Stimulated activated CD8-positive, alpha-beta memory T cell treated with anti-CD3 and anti-CD28 coated beads, Interleukin-7, amount 100 ng/mL, for 1 hour (primary cell): ENCODE measurements at places on chromosomes 3 and 15.

GRCh38 chr15:56036546-56037067 lies 43.2 kb upstream of the NEDD4 start:
- DNase-seq = no peak

GRCh38 chr3:111326144-111326995 lies 215.6 kb upstream of the CD96 start:
- no peak for DNase-seq

DNA sequence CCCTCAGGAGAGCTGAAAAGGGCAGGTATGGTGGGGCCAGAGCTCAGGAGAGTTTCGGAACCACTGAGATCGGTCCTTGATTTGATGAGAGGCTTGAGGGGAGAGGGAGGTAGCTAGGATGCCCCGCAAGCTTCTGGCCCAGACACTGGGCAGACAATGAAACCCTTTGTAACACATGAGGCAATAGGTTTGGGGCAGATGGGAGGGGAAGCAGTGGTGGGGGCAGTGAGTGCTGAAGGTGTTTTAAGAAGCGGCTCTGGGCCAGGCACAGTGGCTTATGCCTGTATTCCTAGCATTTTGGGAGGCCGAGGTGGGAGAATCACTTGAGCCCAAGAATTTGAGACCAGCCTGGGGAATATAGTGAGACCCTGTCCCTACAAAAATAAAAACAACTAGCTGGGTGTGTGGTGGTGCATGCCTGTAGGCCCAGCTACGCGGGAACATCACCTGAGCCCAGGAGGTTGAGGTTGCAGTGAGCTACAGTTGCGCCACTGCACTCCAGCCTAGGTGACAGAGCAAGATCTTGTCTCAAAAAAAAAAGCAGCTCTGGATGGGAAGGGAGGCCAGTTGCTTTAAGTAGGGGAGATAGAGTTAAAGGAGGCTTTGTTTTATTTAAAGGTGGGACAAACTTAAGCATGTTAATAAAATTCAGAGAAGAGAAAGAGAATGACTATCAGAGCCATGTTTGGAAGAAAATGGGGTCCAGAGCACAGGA lies 9.6 kb upstream of the SNX22 start:
- no peak for DNase-seq

DNA sequence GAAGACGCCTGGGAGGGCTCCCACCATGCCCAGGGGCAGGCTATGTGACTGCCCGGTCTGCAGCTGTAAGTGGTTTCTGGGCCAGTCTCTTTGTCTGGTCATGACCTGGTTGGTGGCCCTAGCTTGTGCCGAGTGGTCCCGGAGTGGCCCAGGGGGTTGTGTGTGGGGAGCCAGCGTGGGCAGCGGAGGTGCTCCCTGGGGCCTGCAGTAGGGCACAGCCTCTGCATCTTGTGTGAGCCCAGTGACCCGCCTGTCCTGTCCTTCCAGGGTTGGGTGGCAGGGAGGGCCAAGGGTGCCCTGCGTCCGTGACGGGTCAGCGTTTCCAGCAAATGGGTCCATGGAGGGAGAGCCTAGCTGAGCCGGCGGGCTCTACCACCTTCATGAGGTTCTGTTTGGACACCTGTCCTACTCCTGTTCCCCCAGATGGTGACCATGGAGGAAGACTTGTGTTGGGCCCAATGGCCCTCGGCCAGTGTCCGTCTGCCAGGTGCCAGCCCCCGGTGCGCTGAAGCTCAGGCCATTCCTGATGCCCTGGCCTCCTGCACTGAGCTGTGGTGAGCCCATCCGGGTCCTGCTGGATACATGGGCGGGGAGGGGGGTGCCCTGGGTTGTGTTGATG lies 215.4 kb downstream of the SNRPN start:
- no peak for DNase-seq

DNA sequence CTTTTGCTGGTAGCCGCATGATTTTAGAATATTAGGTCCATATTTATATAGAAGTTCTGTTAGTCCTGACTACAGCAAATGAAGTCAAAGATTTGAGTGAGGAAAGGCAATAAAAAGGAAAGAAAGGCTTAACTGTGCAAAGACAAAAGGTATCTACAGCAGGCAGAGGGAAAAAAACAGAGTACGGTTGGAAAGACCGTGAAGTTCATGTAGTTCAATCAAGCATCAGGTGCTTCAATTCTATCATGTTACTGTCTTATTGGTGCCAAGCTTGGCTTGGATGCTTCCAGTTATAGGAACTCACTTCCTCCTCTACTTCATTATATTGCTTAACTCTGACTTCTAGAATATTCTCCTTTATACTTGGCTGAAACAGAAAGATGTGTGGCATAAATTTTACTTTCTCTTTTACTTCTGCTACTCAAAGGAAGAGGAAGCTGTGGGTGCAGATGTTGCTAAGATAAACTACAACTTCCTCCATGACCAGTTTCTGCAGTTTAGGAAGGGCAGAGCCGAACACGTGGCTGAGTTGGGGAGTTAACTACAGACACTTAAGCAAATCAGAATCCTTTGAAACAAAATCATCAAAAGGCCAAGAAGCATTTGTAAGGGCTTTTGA lies 72.6 kb upstream of the ZBED2 start:
- peak; percentile 27 for DNase-seq

DNA sequence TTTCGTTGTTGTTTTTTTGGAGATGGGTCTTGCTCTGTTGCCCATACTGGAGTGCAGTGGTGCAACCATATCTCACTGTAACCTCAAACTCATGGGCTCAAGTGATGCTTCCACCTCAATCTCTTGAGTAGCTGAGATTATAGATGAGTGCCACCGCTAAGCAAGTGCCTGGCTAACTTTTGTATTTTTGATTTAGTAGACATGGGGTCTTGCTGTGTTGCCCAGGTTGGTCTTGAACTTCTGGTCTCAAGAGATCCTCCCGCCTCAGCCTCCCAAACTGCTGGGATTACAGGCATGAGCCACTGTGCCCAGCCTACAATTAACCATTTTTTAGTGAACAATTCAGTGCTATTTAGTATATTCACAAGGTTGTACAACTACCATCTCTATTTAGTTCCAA lies 42.2 kb downstream of the ARHGEF3 start:
- no peak for DNase-seq

DNA sequence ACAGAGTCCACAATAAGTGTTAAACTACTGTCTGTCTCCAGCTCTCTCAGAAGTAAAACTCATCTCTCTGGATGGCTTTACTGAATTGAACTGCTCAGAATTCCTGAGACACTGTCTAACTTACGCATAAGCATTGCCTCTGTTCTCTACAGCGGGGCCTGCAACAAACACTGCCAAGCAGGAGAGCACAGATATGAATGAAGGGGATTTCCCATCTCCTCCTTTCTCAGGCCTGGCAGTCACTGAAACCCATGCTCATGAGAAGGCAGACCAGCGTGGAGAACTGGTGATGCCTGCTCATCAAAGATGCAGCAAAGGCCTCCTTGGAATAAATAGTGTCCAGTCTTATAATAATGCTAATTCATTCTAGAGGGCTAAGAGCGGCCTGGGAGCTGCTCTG lies 10.3 kb downstream of the RASGRP1 start:
- no peak for DNase-seq

DNA sequence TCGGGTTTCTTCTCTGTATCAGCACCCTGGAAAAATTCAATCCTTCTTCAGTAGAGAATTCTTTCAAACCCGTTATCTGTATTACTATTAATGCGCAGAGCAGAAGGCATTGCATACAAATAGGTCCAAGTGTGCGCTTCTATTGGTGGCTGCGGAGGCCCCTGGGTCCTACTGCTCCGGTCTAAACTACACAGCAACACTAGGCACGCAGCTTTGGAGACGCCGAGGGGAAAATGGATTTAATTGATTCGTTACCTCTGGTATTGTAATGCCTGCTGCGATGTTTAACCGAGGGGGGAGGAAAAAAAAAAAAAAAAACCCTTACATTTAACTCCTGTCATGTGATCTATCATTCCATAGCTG lies at the start of gene ROBO1:
ROBO1 (minus strand) TSS at position 94 of the 363 bp plus-strand sequence.
- DNase-seq = no peak

DNA sequence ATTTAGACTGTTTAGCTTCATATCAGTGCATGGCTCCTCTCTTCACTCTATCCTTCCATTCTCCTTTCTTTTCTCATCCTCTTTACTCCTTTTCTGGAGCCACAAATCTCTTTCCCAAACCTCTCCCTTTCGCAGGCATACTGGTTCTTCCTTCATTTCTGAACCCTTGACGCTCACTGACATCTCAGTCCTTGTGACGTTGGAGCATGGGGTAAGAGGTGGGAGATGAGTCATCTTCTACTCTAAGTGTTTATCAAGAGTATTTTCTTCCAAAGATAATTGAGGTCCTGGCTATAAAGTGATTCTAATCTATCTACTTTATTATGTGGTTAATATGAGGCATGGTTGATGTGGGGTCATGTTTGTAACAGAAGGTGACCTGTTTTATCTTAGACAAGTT lies 414.2 kb downstream of the AGBL1 start:
- no peak for DNase-seq

GRCh38 chr15:44654858-44655257 lies 8.6 kb downstream of the SPG11 start:
- no peak for DNase-seq

DNA sequence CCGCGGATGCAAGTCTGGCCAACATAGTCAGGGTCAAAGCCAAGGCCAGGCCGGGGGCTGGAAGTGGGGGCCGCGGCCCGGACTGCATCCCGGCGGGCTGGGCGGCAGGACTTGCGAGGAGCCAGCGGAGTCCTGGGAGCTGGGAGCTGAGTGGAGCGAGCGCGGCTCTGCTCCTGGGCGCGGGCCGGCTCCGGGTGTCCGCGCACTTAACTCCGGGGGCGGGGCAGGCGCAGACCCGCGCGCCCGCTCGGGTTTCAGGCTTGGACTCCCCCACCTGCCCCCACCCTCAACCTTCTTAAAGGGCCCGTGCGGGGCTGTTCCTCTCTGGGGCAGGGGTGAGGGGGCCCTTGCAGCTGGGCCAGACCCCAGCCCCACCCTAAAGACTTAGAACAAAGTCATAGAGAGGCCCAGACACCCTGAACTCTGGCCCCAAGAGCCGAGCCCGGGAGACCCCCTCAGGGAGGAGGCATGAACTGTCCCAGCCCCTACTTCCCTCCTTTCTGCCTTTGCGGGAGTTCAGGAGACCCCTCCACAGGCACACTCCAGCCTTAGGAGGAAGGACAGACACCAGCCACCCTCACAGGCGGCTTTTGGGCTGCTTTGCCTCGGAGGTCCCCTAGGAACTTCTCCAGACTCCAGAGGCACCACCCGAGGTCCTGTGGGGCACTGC lies at the start of gene CSPG4:
CSPG4 (minus strand) TSS at position 181 of the 670 bp plus-strand sequence; CDS start at position 88, 93 bp downstream.
- DNase-seq = no peak

DNA sequence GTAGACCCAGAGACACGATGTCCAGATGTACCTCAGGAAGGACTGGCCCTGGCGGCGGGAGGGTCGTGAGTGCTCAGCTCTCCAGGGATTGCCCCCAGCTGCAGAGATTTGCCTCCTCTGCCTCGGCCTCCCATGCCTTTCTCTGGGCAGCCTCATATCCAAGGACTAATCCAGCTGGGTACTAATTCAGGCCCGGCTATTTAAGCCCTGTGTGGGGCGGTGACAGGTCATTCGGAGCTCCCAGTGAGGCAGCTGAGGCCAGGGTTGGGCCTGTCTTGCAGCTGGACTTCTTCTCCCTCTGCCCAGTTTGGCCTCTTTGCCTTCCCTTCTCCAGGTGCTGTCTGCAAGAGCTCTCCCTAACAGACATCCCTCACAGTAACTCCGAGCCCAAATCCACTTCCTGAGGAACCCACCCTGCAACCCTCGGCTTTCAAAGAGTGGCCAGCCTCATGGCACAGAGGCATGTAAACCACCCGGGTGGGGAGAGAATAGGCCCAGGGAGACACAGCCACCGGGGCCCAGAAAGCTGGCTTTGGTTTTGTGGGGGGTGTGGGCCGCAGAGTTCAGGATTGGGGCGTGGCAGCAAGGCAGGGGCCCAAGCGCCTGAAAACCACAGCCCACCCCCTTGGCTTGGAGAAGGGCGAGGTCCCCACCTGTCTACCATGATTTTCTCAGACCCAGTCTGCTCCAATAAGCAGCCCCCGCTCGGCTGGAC lies 85.8 kb downstream of the PPCDC start:
- no peak for DNase-seq

DNA sequence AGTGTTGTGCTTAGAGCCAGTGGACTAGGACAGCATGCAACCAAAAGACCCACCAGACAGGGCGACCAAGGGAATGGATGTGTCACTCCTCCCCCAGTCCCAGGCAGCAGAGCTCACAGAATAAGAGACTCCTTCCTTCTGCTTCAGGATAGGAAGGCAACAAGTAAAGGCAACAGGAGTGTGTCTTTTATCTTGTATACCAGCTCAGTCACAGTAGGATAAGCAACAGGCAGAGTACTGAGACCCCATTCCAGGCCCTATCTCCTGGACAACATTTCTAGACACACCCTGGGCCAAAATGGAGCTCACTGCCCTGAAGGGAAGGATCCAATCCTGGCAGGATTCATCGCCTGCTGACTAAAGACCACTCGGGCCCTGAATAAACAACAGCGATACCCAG lies 25.0 kb downstream of the PDCD10 start:
- DNase-seq = no peak

GRCh38 chr15:48784756-48785155 lies 26.1 kb downstream of the CEP152 start:
- no peak for DNase-seq

GRCh38 chr3:174419216-174419615 lies 439.9 kb upstream of the NAALADL2 start:
- no peak for DNase-seq

GRCh38 chr3:117853923-117854668 lies 1144.5 kb downstream of the TUSC7 start:
- DNase-seq = no peak

GRCh38 chr3:134340982-134341365 lies 33.3 kb downstream of the AMOTL2 start:
- DNase-seq = no peak

DNA sequence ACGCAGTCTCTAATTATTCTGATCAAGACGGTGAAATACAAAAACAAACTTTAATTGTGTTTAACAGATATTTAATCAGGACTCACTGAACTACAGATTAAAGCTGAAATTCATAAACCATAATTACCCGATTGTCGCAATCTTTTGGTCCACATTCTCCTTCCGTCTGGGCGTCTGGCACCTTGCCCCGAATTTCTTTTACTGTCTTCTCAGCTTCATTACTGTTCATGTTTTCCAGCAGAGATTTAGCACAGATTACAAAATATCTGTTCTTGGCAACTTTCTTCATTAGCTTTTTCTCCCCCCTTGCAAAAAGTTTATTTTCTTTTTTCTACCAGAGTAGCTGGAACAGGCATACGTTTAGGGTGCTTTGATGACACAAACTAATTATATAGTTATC lies 271.4 kb downstream of the TIGIT start:
- no peak for DNase-seq
